ENCODE measurements at places on chromosomes 5 and 9.

GRCh38 chr5:150006318-150006717 is 5.8 kb downstream of the HMGXB3 start:
- DNase-seq, result no peak

GRCh38 chr9:116286297-116286696 is 132.7 kb downstream of the PAPPA start:
- DNase-seq, result no peak

DNA sequence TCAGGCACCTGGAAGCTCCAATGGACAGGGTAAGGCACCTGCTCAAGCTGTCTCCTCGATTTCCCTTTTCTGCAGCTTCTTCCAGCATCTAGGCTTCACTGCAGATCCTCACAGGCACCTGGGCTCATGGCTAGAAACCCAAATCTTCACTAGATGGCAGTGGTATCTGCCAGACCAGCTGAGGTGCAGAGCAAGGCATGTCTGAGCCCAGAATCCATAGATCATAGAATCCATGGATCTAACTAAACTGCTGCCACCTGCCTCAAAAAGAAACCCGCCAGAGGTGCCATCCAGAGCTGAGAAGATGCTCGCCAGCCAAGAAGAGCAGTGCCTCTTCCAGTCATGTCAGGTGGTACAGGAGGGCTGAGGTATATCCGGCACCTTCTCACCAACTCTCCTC is 6.9 kb downstream of the SHC3 start:
- DNase-seq, result no peak

DNA sequence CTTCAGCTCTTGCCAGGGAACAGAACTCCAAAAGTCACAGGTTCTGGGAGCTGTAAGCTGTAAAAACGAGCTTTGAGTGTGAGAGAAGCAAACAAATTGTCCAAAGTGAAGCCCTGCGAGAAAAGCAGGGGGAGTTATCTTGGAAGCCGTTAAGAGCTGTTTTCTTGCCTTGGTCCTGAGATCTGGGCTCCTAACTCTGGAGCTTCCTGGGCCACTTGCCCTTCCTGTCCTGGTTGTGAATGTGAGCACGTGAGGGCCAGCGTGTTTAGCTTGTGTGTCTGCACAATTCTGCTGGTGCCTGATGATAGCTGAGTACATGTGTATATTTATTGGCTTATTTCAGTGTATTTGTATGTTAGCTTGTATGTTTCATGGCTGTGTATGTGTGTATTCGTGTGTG is 40.5 kb downstream of the DAB2IP start:
- peak; percentile 38 for DNase-seq

DNA sequence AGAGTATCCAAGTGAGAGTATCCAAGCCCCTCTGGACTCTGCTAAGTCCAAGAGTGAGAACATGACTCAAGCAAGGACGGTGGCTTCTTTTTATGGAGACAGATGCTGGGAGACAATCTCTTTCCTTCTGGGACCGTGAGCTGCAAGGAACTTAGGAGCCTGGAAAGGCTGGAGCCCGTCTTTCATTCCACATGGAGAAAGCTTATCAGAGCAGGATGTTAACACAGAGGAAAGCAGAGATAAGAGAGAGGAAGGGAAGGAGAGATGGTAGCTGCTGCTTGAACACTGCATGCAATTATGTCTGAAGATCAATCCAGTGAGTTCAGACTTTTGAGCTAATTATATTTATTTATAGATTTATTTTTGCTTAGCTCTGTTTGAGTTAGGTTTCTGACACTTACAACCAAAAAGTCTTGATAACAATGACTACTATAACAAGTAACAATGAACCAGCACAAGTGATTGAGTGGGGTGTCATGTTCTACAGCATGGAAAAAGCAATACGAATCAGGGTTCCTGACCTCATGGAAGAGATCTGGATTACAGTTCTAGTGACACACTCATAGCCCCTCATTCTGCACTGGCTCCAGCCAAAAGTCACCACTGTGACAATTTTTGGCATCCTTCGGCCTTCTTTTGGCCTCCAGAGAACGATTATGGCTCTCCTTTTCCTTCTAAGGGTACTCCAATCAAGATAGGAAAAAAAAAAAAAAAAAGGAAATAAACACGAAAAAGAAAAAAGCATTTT is 71.5 kb downstream of the PRLR start:
- DNase-seq, result no peak

DNA sequence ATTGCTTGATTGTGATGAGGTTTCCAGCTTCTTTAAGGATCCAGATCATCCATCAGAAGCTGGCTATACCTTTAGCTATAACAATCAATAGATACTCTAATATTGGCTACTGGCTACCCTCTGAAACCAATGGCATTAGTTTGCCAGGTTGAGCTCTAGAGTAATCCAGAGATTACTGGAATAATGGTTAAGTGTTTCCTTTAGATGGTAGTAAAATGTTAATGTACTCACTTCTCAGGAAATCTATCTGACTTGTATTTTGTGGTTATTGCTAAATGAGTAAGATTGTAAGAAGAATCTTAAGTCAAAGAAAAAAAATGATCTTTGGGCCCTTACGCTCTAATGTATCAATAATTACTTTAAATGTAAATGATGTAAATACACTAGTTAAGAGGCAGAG is 57.6 kb upstream of the OTP start:
- no peak for DNase-seq

DNA sequence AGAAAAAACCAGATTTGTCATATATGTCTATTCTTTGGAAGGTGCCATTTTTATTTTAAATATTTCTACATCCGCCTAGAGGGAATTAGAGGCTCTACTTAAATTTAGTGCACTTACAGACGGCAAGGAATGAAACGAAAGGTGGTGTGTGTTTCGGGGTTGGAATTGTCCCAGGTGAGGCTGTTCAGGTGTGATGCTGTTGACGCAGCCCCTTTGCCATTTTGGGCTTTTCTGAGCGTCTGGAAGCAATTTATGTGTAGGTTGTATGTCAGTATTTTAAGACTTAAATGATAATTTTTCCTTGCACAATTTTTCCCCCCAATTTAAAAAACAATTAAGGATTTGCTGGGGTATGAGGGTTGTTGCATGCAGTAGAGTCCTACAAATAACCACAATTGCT is 2.0 kb downstream of the TENT4A start:
- no peak for DNase-seq

DNA sequence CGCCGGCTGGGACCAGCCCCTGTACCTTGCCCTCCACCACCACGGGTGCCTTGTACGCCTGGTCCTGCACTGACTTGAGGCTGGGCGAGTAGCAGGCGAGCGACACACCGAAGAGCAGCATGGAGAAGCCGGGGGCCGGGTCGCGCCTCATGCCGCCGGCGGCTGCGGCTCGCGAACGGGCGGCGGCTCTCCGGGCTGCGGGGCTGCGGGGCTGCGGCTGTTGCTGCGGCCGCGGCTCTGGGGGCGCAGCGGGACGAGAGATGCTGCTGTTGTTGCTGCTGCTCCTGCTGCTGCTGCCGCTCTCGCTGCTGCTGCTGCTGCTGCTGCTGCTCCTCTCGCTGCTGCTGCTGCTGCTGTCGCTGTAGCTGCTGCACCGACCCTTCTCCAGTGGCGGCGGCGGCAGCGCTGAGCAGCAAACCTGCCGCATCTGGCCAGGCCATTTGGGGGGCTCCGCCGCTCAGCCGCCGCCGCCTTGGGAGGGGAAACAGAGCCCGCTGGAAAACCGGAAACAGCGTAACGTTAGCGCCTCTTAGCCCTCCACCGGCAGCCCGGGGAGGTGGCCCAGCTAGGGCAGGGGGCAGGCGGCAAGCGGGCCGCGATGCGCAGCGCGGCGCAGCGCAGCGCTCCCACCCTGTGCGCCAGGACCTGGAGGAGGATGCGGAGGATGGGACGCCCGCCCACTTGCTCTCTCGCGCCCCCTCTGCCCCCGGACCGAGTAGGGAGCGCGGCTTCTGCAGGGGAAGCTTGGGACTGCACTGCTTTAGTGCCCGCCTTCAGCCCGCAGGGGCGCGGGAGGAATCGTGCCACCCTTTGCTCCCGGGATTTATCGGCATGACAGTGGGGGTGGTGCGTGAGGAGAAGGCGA is at the start of gene NRG2:
TSS of gene NRG2 (minus strand) at position 657 of the 865 bp plus-strand sequence.
- DNase-seq, result peak; percentile 74

GRCh38 chr5:116329503-116329902 is 244.7 kb downstream of the COMMD10 start:
- no peak for DNase-seq

GRCh38 chr9:121778252-121779225 is 127.1 kb downstream of the DAB2IP start:
- DNase-seq, result no peak

GRCh38 chr5:129438322-129438721 is 21.8 kb upstream of the ADAMTS19 start:
- DNase-seq, result no peak

GRCh38 chr9:88776717-88777497 is 214.4 kb upstream of the S1PR3 start:
- DNase-seq, result no peak

DNA sequence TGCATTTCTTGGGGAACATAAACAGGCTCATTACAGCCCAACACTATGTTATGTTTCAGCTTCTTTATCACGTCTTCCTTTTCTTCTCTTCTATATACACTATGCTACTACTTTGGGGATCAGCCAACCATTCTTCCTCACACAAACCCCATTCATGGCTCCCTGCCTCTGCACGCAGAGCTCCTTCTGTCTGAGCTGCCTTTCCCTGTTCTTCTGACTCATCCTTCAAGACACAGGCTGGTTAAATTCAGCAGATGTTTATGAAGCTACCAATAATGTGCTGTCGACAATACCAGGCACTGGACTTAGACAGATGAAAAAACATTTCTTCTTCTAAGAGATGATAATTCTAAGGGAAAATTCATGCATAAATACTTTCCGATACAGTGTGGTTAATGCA is 102.5 kb upstream of the TXNDC8 start:
- no peak for DNase-seq

DNA sequence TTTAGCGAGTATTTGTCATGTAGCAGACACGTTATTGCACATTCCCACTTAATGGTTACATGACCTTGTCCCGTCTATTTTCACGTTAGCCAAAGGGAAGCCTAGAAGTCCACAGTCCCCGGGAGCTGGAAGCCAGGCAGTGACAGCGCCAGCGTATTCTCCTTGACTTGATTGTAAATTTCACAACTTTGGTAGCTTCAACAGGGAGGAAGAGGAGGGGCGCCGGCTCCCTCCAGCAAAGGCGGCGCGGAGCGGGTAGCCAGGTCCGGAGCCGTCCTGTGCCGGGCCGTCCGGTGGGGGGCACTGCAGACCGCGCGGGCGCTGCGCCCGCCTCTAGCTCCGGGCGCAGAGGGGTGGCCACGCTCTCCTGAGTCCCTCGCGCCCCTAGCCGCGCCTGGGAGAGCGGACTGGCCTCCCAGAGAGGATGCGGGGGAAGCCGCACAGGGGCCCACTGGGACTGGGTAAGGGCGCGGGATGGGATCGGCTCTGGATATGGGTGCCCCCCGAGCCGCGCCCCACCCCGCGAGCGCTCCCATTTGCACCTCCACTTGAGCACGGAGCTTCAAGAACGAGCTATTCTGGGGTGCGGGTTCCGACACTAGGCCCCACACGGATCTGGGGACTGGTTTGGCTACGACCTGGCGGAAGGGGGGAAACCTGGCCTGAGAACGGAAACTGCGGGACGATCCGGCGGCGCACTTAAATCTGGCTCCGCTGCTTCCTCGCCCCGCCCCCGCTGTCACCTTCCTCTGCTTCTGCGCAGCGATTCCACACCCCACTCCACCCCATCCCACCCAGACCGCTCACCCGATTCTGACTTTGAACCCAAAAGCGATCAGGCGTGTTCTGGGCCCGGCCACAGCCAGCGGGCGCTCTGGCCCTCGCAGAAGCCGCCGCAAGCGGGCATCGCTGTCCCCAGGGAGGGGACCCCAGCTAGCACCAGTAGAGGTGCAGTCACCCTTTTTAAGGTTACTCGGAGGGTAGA is 23.8 kb downstream of the KLF4 start:
- peak; percentile 84 for DNase-seq

GRCh38 chr9:6973762-6974161 is 216.0 kb downstream of the KDM4C start:
- DNase-seq, result no peak

DNA sequence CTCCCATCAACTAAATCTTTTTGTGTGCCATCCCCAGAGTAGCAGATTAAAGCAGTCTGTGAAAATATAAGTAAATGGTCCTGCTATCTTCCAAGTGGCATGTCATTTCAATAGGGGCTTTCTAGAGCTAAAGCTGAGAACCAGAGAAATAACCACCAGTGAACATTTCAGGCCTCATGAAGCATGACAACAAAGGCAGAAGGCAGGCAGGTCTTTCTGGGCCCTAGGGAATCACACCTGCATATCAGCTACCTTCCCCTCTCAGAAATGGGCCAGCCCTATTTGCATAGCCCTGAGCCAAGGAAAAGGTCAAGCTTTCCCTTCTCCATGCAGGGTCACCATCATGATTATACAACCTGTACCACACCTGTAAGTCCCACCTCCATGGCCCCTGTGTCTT is 205.3 kb downstream of the DEPDC1B start:
- no peak for DNase-seq

GRCh38 chr5:170791325-170791954 is 7.9 kb downstream of the GABRP start:
- DNase-seq, result peak; percentile 59

DNA sequence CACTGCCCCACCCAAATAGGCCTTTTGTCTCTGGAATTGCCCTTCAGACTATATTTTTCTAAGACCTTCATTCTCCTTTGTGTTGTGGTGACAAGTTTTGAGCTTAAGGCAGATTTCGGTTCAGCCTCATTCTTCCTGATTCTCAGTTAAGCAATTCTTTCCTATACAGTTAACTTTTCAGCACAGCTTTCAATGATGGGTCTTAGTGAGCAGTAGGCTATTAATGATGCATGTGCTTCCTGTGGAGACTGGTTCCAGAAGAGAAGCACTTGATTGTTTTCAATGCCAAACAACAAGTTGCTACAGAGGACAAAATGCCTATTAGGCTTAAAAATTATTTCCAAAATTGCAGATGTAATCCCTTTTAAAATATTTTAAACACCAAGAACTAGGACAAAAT is 47.7 kb upstream of the TLX3 start:
- no peak for DNase-seq

- peak; percentile 48 for DNase-seq
Observed at GRCh38 chr5:54673523-54674225, 156.1 kb downstream of the SNX18 start.

GRCh38 chr9:91795598-91796241 is 154.3 kb downstream of the ROR2 start:
- DNase-seq, result no peak

DNA sequence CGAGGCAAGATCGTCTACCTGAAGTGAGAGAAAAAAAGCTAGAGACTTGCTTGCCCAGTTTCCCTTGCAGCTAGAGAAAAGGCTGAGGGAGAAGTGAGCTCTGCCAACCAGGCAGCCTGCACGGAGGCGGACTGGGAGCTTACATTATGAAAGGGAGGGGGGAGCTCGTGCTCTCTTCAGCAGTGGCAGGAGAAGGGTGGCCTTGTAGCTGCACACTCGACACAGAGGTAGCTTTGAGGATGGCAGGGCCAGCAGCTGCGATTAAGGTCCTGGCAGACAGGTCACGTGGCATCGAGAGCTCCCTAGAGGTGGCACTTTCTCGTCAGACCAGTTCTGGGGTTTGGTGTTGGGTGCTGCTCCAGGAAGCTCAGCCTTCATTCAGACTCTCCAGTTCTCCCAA is 26.7 kb downstream of the APBA1 start:
- DNase-seq, result peak; percentile 39

GRCh38 chr5:115496936-115497576 is 47.5 kb downstream of the FEM1C start:
- DNase-seq, result peak; percentile 17

GRCh38 chr9:18501949-18502348 is 28.0 kb downstream of the ADAMTSL1 start:
- DNase-seq, result no peak

- no peak for DNase-seq
Observed at GRCh38 chr5:72600391-72600981, 93.3 kb upstream of the ZNF366 start.
